ENCODE measurements at places on chromosomes 2 and 18. TPM values are rescaled to one million over a fixed set of nuclear protein-coding genes. Genes with fewer than 3 reads are reported as not detected.

DNA sequence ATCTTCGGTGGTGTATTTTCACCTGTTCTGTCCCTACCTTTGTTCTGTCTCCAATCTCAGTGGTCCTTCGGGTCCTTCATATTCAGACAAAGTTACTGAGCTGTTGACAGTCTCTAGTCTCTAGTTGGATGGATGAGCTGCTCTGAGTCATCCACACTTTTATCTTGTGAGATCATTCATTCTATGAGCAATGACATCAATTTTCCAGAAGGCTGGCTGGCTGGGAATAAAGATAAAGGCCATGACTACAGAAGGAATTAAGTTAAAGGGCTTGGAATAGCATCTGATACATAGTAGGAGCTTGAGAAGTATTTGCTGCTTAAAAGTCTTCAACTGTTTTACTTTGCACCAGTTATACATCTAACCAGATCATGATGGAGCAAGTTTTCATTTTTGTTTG, 43.1 kb upstream of the SLC39A10 start:
- DNase-seq = peak; percentile 86

GRCh38 chr18:6015364-6015763, 120.0 kb upstream of the TMEM200C start:
- no peak for DNase-seq

DNA sequence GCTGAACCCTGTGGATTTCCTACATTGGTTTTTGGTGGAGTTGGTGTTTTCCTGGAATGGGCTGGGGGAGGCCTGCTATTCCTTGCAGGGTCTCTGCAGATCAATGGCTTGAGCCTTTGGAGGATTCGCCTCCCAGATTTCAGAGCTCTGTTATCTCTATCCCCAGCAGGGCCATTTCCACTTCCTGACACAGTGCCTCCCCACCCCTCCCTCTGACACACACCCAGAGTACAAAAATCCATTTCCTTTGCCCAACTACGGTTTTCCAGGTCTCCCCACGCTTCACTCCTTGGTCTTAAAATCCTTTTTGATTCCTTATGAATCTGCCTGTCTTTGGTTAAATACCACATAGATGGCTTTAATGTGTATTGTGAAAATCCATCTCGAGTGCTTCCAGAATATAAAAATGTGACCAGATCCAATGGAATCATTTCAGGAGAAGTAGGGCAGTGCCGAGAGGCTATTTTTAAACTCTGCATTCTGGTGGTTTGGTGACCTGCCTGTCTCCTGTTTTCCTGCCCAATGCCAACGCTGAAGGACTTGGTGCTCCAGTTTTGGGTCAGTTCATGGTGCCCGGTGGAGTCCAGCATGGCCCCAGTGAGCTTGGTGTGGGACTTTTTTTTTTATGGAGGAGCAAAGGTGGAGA, 60.9 kb downstream of the ARL4C start:
- DNase-seq = peak; percentile 40

DNA sequence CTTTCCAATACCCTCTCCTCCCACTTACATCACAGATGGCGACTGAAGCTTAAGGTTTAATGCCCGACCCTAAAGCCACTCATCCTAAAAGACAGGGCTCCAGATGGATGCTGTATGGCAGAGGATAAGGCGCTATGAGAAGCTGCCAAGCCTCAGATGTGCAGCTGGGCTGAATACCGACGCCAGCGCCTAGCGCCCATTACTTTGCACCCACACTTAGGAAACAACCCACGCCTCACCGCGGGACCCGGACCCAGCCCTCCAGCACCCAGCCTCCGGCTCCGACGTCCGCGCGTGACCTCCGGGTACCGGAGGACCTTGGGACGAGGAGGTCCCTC, 335 bp downstream of the TRAK2 start:
- peak; percentile 47 for DNase-seq

DNA sequence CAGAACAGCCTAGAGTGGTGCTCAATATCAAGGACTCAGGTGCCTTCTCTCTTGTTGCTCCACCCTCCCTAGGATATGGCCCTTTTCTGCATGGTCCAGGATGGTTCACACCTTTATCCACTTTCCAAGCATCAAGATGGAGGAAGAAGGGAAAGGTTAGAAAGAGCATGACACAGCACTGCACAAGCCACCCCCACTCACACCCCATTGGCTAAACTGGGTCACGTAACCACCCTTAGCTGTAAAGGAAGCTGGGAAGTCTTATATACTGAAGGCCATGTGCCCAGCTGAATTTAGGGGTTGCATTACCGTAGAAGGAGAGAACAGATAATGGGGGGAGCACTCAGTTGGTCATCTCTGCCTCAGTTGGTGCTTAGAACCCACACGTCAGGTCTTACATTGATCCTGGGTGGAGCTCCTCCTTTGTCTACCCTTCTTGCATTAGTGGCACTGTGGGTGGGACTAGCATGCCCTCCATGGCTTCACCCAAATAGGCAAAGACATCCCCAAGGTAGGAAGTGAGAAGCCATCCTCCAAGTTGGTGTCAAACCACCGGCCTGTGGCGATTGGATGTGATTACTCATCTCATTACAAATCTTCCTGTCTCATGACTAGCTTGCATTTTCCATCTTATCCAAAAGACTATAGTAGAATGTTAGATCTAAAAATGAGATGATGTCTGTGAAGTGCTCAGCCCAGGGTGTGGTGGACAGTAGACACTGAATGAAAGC, 248.5 kb downstream of the HAUS1 start:
- DNase-seq = no peak

DNA sequence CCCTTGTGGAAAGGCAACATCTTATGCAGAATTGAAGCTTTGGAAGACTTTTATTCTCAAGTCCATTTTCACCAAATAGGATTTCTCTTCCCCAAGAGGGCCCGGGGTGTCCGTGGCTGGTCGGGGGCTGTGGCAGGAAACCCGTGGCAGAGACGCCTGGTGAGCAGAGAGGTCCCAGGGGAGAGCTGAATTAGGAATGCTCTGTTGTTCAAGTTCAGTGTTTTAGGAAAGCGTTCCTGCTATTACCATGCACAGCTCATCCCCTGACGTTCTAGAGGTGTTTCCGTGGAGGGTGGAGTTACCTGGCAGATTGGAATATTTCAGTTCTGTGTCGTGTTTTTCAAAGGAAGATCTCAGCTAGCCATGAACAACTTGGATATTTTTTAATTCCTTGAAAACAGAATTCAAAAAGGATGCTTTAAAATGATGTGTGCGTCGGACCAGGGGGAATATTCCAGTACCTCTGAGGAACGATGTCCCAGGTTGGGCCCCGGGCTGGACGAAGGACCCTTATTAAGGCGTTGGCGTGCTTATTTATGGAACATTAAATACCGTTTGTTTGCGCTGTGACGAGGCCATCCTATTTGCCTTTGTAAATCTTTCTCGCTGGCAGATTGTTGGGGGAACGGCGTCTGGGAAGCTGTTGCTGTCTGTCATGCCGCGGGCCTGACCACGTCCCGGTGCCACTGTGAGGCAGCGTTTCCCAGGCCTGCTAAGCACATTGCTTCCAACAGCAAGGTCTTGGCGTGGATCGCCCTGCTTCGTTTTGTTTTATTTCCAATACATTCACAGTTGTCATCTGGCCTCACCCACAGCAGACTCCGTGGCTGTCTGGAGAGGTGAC, 8.2 kb downstream of the NFATC1 start:
- DNase-seq = no peak

GRCh38 chr2:230541934-230542380, 126.0 kb downstream of the SP100 start:
- DNase-seq = peak; percentile 11

- DNase-seq = no peak
Observed at GRCh38 chr2:24107336-24107735, 15.8 kb downstream of the PFN4 start.

DNA sequence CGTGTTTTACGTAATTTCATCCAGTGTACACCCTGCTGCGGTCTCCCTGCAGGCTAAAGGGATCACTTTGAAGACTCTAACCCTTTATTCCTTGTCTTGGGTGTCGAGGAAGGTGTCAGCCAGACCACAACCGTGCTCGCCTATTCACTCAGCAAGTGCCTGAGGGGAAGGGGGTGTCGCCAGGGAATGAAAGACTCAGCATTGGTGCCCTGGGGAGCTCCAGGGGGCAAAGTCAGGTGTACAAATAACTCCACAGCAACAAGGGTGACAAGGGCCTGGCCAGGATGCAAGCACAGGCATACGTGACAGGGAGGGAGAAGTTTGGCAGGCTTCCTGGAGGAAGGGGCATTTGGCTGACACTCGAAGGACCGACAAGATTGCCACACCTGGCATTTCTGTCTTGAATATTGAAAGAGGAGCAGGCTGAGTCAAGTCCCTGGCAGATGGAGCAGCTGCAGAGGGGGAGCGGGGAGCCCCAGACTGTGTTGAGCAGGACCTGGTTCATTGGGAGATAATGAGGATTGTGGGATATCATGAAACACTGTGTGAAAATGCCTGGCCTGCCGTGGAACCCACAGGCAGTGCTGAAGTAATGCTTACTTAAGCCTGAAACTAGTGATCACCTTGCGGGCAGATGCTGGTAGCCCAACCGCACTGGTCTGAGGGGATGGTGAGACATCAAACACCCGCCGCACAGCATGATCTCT, 93.9 kb downstream of the RHOB start:
- DNase-seq = no peak

The CPO gene
- not detected for total RNA-seq

The CNOT9 gene
- 100 TPM for total RNA-seq

The IMPACT gene
- total RNA-seq = 27.2 TPM

The GMPPA gene
- total RNA-seq = 91.9 TPM

The POTEC gene
- not detected for total RNA-seq
